ENCODE measurements at places on chromosomes 11 and 22. TPM values are rescaled to one million over a fixed set of nuclear protein-coding genes. Genes with fewer than 3 reads are reported as not detected.
A peak's percentile ranks its signal among the peaks of the same experiment; 100 is the strongest.

SAA1 gene
- not detected for total RNA-seq

CST6 gene
- 2.1 TPM for total RNA-seq

MRE11 gene
- 38.1 TPM for total RNA-seq

POTEH gene
- not detected for total RNA-seq

DRD2 gene
- total RNA-seq: 2.1 TPM

CRYBB2 gene
- total RNA-seq: not detected

NAA40 gene
- total RNA-seq: 46.1 TPM

MMP3 gene
- total RNA-seq: not detected

LMO2 gene
- total RNA-seq: 1.6 TPM

RTN4RL2 gene
- total RNA-seq: 1.4 TPM

DNA sequence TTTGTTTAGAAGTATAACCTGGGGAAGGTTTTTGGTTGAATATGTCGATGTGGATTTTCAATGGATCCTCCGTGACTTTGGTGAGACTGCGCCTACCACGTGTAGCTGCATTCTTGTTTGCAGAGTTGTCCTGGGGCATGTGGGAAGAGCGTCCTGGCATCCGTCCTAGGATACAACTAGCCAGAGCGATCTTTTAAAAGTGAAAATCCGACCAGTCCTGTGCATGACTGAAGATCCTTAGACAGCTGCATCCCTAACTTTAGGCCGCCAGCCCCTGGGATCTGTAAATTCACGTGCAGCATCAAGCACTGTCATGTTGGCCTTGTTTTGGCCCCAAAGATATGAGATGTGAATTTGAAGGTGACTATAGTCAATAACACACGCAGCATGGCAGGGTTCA is 22.4 kb upstream of the THY1 start:
- no peak for DNase-seq

DNA sequence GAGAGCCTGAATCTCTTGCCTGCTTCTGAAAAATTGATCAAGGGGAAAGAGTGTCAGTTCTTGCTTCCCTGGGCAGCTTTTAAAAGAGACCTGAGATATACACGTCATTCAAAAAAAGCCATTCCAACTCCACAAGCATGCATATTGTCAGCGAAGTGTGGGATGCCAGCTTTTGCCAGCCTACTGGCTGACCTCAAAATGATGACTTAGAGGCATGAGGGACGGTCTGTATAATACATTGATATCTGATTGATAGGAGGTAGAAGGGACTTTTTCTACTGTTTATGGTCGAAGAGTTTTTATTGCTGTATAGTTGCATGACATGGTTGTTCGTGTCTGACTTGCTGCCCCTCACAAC is 126.3 kb downstream of the MICAL2 start:
- DNase-seq: no peak

DNA sequence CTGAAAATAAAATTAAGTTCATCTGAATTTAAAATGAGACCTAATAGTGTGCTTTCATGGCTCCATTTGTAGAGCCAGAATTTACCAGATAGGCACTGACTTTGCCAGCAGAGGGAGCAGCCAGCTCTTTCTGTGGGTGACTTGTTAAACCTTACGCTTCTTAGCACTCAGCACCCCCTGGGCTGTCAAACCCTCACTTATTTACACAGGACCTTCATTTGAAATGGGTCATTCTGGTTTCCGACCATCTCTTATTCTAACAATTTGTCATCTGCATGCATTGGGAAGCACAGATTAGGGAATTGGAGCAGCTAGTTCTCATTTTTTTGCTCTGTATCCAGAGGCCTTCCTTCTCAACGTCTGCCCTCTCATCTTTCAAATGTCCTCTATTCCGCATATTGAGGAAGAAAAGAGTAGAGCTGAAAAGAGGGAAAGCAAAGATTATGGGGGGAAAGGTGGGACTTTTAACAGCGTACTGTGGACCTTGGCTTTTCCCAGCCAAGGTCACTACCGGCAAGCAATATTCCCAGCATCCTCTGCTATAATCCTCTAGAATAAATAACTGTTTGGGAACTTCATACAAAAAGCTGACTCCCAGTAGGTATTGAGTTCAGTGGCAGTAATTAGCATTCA is 3.1 kb downstream of the ASRGL1 start:
- DNase-seq: peak; percentile 83

DNA sequence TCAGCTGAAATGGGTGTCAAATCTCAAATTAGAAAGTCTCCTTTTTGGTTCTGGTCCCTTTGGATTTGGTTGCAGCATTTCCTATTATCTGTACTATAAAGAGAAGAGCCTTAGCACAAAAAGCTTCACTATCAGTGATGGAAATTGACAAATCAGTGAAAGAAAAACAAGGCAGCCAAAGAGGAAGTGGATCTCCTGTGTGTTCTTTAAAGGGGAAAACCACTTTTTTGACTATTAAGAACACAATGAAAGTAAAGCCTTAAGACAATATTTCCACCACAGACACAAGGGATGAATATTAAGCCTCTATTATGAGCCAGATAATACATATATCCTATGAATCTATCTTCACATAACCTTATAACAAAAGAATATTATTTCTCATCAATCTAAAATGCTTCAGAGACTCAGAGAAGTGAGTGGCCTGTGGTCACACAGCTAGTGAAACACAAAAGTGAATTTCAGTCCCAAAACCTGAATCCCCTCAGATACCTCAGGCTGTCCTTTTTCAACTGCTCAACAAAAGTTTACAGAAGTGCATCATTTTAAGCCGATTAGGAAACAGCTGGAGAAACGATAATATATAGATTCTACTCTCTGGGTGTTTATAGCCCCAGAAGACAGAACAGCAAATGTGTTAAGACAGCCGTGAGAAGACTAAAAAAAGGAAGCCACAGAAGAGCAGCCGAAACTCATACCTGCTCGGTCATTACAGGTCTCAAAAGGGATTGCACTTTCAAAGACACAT is 24.4 kb upstream of the FSHB start:
- DNase-seq: no peak

- no peak for DNase-seq
These were observed 40.6 kb upstream of the RCN1 start for GRCh38 chr11:32050264-32050663.

- no peak for DNase-seq
These were observed 67.5 kb upstream of the MPPED2 start for GRCh38 chr11:30653606-30654005.

- no peak for DNase-seq
These were observed 80.2 kb upstream of the NTM start for GRCh38 chr11:131290185-131290584.

GRCh38 chr11:118175993-118176777 is at the start of gene SCN2B:
Gene SCN2B (minus strand): TSS chr11:118176639. CDS start chr11:118176431, 208 bp downstream.
- no peak for DNase-seq

DNA sequence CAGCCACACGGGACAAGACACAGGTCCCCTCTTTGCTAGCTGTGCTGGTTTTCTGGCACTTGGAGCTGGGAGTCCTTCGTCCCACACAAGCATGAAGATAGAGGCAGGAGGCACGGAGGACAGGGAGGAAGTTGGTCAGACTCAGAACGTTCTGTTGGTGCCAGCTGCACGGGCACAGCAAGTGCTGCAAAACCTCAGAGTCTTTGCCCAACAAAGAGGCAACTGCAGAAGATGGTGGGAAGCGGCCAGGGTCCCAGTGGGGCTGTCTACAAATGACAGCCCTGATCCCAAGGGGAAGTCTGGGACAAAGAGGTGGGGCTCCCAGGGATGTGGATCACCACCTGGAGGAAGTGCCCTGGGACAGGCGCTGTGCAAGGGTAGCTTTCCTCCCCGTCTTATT is 9.4 kb upstream of the OSM start:
- DNase-seq: no peak

- no peak for DNase-seq
These were observed 53.9 kb downstream of the USP47 start for GRCh38 chr11:11895672-11896071.

DNA sequence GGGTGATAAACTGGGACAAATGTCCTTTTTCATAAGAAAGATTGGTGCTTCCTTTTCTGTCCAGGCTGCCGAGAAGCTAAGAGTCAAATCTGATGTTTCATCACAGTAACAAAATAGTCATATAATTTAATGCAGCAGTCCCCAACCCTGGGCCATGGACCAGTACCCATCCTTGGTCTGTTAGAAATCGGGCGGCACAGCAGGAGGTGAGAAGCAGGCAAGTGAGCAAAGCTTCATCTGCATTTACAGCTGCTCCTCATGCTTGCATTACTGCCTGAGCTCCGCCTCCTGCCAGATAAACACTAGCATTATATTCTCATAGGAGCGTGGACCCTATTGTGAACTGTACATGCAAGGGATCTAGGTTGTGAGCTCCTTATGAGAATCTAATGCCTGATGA is 26.2 kb downstream of the PRR14L start:
- no peak for DNase-seq

DNA sequence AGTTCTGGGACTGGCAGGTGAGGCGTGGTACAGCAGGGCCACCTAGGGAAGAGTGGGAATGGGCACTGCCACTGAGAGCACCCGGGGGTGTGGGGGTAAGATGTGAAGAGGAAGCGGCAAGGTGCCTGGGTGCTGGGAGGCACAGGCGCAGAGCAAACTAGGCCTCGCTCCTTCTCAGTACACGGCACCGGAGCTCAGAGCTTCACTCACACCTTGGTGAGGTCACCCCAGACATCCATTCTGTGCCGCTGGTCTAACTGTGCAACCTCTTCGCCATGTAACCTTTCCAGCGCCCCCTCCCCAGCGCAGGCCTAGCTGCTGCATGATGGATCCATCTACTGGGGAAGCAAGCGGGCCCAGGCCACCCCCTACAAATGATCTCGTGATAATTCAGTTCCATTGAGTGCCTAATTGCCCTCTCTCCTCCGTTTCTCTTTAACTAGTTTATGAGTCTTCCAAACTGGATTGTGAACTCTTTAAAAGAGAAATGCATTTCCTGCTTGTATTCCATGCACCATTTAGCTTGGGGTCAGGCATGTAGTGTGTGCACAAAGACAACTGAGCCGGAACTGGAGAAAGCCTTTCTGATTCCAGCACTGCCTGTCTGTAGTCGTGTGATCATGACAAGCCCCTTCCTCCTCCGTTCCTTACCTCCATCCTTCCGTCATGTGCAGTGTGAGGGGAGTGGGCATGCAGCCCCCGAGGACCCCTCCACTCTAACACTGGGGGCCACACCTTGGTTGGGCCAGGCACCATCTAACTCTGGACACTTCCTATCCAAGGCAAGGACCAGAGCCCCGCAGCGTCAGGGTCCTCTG is 1475.2 kb downstream of the TBC1D22A start:
- DNase-seq: no peak

GRCh38 chr11:73257342-73258103 is 14.6 kb upstream of the P2RY6 start:
- DNase-seq: peak; percentile 58

GRCh38 chr22:39727541-39727940 is 157.0 kb downstream of the CACNA1I start:
- DNase-seq: peak; percentile 47

DNA sequence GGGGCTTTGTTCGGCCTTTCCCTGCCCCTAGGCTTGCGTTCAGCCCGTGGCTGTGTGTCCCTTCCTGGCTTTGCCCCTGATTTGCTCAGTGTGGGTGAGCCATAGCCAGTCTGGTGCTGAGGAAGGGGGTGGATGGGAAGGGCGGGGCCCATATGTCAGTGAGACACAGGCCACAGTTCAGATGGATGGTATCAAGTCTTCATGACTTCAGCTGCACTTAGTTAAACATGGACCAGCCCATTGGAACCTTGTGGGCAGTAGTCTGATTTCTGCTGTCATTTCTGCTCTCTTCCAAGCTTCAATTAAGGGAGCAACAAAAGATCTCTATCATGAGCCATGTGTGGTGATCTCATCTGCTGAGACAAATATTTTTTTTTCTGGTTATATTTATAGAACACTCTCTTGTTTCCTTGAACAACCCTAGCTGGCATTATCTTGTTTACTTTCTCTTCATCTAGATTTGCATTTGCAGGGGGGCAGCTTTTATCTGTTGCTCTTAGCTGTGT is 21.6 kb upstream of the PEX26 start:
- no peak for DNase-seq

DNA sequence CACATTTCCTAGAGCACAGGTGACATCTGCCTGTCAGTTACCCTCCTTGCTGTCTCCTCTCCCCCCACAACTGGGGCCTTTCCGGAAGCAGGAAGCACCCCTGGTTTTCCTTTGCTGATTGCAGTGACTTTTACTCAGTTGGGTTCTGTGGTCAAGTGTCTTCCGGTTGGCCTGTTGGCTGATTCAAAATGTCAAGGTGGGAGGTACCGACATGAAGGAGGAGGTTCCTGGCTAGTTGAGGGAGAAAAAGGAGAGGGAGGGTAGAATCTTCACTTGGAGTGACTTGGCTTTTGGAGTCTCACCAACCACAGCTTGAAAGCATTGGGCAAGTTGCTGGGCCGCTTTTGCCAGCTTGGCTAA is 9.3 kb upstream of the ADAMTS15 start:
- no peak for DNase-seq

DNA sequence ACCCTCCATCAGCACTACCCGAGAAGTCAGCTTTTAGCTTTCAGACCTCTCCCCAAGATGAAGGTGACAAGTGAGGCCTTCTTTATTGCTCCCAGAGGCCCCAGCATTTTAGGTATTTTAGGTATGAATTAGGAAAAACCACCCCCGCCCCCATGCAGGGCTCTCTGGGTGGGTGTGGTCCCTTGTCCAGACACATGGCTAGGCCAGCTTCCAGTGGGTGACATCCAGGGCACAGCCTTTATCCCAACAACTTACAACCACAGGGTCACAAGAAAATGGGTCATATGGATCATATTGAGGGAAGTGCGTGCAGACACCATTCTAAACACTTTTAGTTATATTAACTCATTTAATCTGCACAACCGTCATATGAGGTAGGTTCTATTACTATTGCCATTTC is 42.1 kb downstream of the RIBC2 start:
- DNase-seq: no peak

- DNase-seq: peak; percentile 78
These were observed 19.4 kb downstream of the NFAM1 start for GRCh38 chr22:42412744-42413333.

DNA sequence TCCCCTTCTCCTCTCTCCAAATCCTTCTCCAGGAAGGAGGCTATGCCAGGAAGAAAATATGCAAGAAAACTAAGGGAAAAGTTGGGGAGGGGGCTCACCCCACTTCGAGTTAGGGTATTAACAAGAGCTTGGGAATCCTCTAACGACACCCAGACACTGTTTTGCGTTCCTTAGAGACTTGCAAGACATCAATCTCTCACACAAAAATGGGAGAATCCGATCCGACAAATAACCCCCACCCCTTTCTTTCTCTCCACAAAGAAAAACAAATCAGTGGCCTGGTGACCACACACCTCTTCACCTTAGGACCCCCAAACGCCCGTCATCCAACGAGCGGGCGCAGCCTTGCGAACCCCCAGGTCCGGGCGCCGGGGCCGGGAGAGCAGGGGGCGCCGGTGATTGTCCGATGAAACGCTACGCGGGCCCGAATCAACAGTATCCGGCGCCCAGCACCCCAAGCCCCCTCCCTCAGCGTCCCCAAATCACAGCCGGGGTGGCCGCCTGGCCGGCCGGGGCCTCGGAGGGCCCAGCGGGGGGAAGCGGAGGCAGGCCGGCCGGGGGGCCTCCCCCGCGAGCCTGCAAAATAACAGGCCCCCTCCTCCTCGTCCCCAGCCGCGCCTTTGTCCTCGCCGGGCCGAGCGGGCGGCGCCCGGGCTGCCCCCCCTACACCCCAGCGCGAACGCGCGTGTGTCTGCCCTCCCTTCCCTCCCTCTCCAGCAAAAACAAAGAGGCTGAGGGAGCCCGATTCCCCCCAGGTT is 690 bp downstream of the CSNK1E start:
- DNase-seq: peak; percentile 74

All from endodermal cell (in vitro differentiated cells).